Esophagus squamous epithelium (tissue), 5 donors: ENCODE measurements at places on chromosomes 6 and 20.

- no peaks in the 10 kb centered on the region for H3K4me1 ChIP-seq
- no peak overlapping the region for H3K4me3 ChIP-seq
- H3K27ac ChIP-seq: no peak overlapping the region
- no peaks in the 10 kb centered on the region for H3K36me3 ChIP-seq
Observed at GRCh38 chr6:89542866-89543265, 95.7 kb downstream of the LYRM2 start.

GRCh38 chr20:3797226-3797545, 1.1 kb downstream of the CDC25B start:
- peaks cover 23% of the 10 kb centered on the region for H3K36me3 ChIP-seq
- H3K27me3 ChIP-seq: no peaks in the 10 kb centered on the region
- H3K27ac ChIP-seq: peak overlapping the region; percentile 92
- peaks cover 47% of the 10 kb centered on the region for H3K4me1 ChIP-seq

DNA sequence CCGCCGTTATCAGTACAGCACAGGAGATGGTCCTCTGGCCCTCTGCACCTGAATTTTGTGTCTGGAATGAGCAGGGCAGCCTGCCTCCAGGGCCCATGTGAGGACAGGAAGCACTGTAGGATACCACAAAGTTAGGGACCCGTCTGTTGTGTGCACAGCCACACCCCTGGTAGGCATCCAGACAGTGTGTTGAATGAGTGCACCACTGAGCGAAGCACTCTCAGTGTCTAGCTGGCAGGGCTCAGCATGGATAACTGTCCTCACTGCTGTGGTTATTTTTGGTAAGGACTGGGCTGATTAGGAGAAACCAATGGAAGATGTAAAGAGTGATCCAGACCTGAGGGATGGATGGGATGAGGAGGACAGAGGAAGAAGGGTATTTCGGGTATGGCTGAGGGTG, 178.7 kb downstream of the CLIC5 start:
- H3K36me3 ChIP-seq: no peaks in the 10 kb centered on the region
- no peaks in the 10 kb centered on the region for H3K4me1 ChIP-seq
- H3K27ac ChIP-seq: no peak overlapping the region
- DNase-seq: no peak
- H3K27me3 ChIP-seq: no peaks in the 10 kb centered on the region
- no peak overlapping the region for H3K4me3 ChIP-seq

GRCh38 chr6:24718449-24719124, 367 bp downstream of the C6orf62 start:
- H3K27ac ChIP-seq: peak overlapping the region; percentile 100
- H3K36me3 ChIP-seq: peaks cover 9% of the 10 kb centered on the region
- H3K4me3 ChIP-seq: peak overlapping the region; percentile 74
- H3K4me1 ChIP-seq: peaks cover 43% of the 10 kb centered on the region

DNA sequence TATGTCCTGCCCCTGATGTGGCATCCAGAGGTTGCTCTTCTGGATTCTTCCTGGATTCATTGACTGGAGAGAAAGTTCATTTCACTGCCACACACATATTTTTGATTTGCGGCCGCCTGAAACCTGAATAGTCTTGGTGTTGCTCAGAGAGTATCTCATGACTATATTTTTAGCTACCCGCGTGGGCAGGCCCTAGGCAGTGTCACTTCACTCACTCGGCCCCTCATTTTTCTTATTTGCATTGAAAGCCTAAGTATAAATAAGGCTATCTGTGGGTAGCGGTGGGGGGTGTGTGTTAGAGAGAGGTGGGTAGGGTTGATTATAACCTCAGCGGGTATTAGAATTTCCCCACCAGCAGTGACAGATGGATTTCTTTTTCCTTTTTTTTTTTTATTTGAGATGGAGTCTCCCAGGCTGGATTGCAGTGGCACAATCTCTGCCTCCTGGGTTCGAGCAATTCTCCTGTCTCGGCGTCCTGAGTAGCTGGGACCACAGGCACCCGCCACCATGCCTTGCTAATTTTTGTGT, 113.5 kb downstream of the JARID2 start:
- H3K4me3 ChIP-seq: no peak overlapping the region
- no peak overlapping the region for H3K27ac ChIP-seq
- peaks cover 34% of the 10 kb centered on the region for H3K4me1 ChIP-seq
- H3K36me3 ChIP-seq: no peaks in the 10 kb centered on the region
- no peak for DNase-seq

GRCh38 chr6:34276881-34277762, 28.3 kb upstream of the SMIM29 start:
- H3K27me3 ChIP-seq: no peaks in the 10 kb centered on the region
- no peaks in the 10 kb centered on the region for H3K36me3 ChIP-seq
- H3K27ac ChIP-seq: no peak overlapping the region
- no peak overlapping the region for H3K4me3 ChIP-seq
- no peaks in the 10 kb centered on the region for H3K4me1 ChIP-seq
